Nephron progenitor cell (in vitro differentiated cells): ENCODE measurements at places on chromosomes 12 and 14.

GRCh38 chr12:31267966-31268365 is 58.0 kb downstream of the SINHCAF start:
- H3K36me3 ChIP-seq, result peaks cover 37% of the 10 kb centered on the region
- H3K4me3 ChIP-seq, result no peak overlapping the region
- no peaks in the 10 kb centered on the region for H3K27me3 ChIP-seq
- H3K27ac ChIP-seq, result no peak overlapping the region

GRCh38 chr14:20632831-20633691 is 8.4 kb downstream of the OR6S1 start:
- peaks cover 87% of the 10 kb centered on the region for H3K27me3 ChIP-seq
- peak overlapping the region; percentile 91 for H3K4me3 ChIP-seq
- peak; percentile 73 for DNase-seq
- H3K27ac ChIP-seq, result peak overlapping the region; percentile 39
- H3K36me3 ChIP-seq, result no peaks in the 10 kb centered on the region

- peaks cover 26% of the 10 kb centered on the region for H3K4me1 ChIP-seq
- peaks cover 15% of the 10 kb centered on the region for H3K27me3 ChIP-seq
- DNase-seq, result no peak
- no peaks in the 10 kb centered on the region for H3K36me3 ChIP-seq
- no peak overlapping the region for H3K27ac ChIP-seq
These were observed 169.9 kb downstream of the CACNA1C start for GRCh38 chr12:2222691-2223090.

DNA sequence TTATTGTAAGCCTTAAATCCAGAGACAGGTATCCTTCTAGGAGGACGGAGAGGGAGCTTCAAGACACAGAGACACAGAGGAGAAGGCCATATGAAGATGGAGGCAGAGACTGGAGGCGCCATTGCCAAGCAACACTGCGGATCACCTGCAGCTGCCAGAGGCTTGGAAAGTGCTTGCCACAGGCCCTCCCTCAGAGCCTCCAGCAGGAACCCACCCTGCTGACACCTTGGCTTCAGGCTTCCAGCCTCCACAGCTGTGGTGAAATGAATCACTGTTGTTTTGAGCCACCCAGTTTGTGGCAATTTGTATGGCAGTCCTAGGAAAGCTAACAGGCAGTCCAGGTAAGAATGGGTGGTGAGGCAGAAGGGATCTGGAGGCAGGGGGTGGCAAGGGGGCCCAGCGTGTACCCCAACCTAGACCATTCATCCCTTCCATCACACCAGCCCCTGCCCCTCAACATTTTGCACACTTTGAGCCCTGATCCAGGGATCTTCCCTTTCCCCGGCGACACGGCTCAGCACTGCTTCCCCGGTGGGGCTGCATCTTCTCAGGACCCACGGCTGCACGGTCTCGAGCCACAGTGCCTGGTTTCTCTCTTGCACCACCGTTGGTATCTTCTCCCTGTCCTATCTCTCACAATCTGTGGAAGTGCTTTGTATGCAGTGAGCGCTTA is 22.3 kb upstream of the BCDIN3D start:
- no peaks in the 10 kb centered on the region for H3K36me3 ChIP-seq
- no peak for DNase-seq
- peaks cover 53% of the 10 kb centered on the region for H3K4me1 ChIP-seq
- H3K27me3 ChIP-seq, result peaks cover 18% of the 10 kb centered on the region
- H3K27ac ChIP-seq, result no peak overlapping the region

GRCh38 chr14:24401810-24402702 is 3.3 kb downstream of the NYNRIN start:
- H3K36me3 ChIP-seq, result peaks cover 30% of the 10 kb centered on the region
- H3K27ac ChIP-seq, result peak overlapping the region; percentile 5
- peaks cover 10% of the 10 kb centered on the region for H3K27me3 ChIP-seq

DNA sequence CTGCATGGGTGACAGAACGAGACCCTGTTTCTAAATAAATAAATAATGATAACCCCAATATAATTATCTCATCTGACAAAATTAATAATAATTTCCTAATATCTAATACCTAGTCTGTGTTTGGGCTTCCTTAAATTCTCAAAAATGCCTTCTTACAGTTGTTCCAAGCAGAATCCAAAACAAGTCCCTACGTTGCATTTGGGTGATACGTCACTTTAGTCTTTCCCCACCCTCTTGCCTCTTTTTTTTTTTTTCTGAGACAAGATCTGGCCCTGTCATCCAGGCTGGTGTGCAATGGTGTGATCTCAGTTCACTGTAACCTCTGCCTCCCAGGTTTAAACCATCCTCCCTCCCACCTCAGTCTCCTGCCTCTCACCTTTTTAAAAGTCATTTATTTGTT is 26.7 kb downstream of the VEZT start:
- H3K36me3 ChIP-seq, result peaks cover 52% of the 10 kb centered on the region
- no peaks in the 10 kb centered on the region for H3K27me3 ChIP-seq
- DNase-seq, result no peak
- peaks cover 34% of the 10 kb centered on the region for H3K4me1 ChIP-seq
- no peak overlapping the region for H3K4me3 ChIP-seq
- peak overlapping the region; percentile 84 for H3K27ac ChIP-seq

DNA sequence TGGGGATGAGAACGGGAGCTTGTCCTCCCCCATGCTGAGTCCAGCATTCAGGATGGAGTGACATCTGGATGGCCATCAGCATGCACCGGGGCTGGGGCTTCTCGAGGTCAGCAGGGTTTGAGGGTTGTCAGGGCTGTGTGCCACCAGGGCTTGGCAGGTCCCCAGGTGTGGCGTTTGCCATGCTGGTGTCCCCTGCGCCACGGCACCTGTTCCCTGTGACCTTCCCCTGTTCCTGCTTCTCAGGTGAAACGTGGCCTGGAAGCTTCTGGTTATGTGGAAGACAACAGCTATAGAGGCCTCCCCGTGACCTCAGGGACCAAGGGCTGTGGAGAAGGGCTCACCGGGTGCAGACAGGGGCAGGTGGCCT is 152.4 kb downstream of the KIF26A start:
- no peak for DNase-seq
- H3K4me1 ChIP-seq, result peaks cover 43% of the 10 kb centered on the region
- no peak overlapping the region for H3K4me3 ChIP-seq
- peaks cover 39% of the 10 kb centered on the region for H3K27me3 ChIP-seq
- no peak overlapping the region for H3K27ac ChIP-seq
- H3K36me3 ChIP-seq, result no peaks in the 10 kb centered on the region

- no peak overlapping the region for H3K4me3 ChIP-seq
- peaks cover 50% of the 10 kb centered on the region for H3K4me1 ChIP-seq
- no peak overlapping the region for H3K27ac ChIP-seq
- peaks cover 8% of the 10 kb centered on the region for H3K27me3 ChIP-seq
- no peak for DNase-seq
These were observed 58.7 kb downstream of the TBK1 start for GRCh38 chr12:64510667-64511066.

DNA sequence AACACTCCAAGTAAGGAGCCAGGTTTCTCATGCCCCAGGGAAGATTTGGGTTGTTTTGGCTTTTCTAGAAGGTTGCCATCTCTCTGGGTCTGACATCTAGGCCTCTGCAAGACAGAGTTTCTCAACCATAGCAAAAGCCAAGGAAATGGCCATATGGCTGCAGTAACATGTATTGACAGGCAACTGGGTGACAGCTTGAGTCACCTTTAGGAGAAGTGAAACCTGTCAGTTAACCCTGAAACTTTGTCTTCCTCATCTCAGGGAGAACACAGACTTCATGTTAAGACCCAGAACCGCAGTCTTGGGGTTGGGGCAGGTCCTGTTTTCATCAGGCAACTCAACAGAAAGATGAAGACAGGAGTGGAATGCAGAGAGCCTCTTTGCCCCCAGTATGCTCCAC is 46.0 kb upstream of the PLBD1 start:
- no peak overlapping the region for H3K4me3 ChIP-seq
- H3K27me3 ChIP-seq, result peaks cover 3% of the 10 kb centered on the region
- DNase-seq, result no peak
- no peak overlapping the region for H3K27ac ChIP-seq
- no peaks in the 10 kb centered on the region for H3K4me1 ChIP-seq

DNA sequence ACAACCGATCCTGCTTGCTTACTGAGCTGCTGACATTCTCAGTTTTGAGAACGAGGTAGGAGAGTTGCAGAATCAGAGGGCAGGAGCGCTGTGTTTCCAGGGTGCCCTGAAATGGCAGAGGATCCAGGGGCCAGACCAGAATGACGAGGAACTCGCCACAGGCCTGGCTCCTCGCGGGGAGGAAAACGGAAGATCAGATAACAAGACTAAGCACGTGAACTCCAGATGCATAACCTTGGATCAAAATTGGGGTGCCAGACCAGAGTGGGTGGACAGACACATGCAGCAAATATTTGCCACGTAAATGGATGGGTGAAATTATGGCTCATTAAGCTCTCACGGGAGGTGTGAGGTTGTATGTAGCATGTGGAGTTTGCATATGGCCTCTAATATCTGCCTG is 46.5 kb downstream of the ELK3 start:
- no peak for DNase-seq
- peaks cover 31% of the 10 kb centered on the region for H3K4me1 ChIP-seq
- H3K4me3 ChIP-seq, result no peak overlapping the region
- peaks cover 26% of the 10 kb centered on the region for H3K36me3 ChIP-seq

GRCh38 chr12:57244312-57244696 is 6.7 kb downstream of the STAC3 start:
- peaks cover 11% of the 10 kb centered on the region for H3K36me3 ChIP-seq
- DNase-seq, result no peak
- H3K4me3 ChIP-seq, result peak overlapping the region; percentile 83
- no peak overlapping the region for H3K27ac ChIP-seq
- peaks cover 46% of the 10 kb centered on the region for H3K27me3 ChIP-seq

GRCh38 chr12:131830335-131830913 is 2.2 kb downstream of the MMP17 start:
- peak; percentile 79 for DNase-seq
- peaks cover 72% of the 10 kb centered on the region for H3K27me3 ChIP-seq

GRCh38 chr12:89486264-89486663 is 38.3 kb downstream of the GALNT4 start:
- no peak overlapping the region for H3K4me3 ChIP-seq
- no peak overlapping the region for H3K27ac ChIP-seq
- H3K36me3 ChIP-seq, result peaks cover 8% of the 10 kb centered on the region

GRCh38 chr12:96327889-96328288 is 72.3 kb downstream of the CDK17 start:
- H3K4me1 ChIP-seq, result no peaks in the 10 kb centered on the region
- DNase-seq, result no peak
- no peaks in the 10 kb centered on the region for H3K27me3 ChIP-seq
- H3K27ac ChIP-seq, result no peak overlapping the region

DNA sequence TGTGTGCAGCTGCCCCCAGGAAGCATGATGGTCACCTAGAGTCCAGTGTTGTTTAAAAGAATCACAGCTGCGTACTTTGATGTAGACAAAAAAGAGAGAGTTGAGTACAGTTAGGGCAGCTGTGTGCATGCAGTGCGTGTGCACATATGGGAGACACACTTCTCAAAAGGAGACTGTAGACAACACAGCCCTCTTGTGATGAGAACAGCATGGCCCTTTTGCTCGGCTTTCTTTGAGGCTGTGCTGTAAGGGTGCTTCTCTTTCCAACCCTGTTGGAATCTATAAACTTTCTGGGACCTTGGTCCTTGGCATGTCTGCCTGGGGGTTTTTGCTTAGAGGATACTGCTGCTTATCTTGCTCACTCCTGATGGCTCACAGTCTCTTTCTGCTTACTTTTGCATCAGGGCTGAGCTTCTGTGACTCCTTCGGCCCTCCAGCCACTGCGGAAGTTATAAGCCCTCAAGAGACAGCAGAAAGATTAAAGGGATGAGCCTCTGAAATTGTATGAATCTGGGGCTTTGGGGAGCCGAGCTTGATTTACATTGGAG is 102.9 kb downstream of the DYRK2 start:
- H3K4me3 ChIP-seq, result no peak overlapping the region
- H3K36me3 ChIP-seq, result no peaks in the 10 kb centered on the region
- H3K27ac ChIP-seq, result no peak overlapping the region
- peaks cover 8% of the 10 kb centered on the region for H3K4me1 ChIP-seq

- no peaks in the 10 kb centered on the region for H3K27me3 ChIP-seq
- H3K4me1 ChIP-seq, result no peaks in the 10 kb centered on the region
- H3K4me3 ChIP-seq, result no peak overlapping the region
- no peaks in the 10 kb centered on the region for H3K36me3 ChIP-seq
- H3K27ac ChIP-seq, result no peak overlapping the region
- DNase-seq, result no peak
These were observed 162.1 kb upstream of the SOX5 start for GRCh38 chr12:24111616-24112015.

DNA sequence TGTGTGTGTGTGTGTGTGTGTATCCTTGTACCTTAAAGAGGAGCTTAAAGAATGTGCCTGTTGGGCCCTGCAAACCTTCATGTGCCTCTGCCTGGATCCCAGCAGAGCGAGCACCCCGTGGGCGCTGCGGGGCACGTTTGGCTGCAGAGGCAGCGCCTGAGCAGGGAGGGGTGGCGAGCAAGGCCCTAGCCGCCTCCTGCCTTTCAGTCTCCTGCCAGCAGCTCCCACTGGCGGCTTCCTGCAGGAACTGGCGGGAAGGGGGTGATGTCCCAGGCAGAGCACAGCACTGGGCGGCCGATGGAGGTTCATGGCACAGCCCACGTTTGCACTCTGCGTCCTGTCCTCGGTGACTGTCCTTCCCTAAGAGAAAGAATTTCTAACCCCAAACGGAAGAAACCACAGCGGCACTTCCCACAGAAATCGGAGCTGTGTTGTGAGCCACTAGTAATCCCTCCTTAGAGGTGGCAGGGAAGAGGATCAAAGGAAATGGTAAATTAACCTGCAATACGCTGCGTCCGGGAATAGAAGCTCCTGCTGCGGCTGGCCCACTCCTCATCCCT is 19.8 kb downstream of the ZBTB42 start:
- H3K36me3 ChIP-seq, result peaks cover 19% of the 10 kb centered on the region
- H3K4me3 ChIP-seq, result no peak overlapping the region
- no peak overlapping the region for H3K27ac ChIP-seq
- peaks cover 26% of the 10 kb centered on the region for H3K27me3 ChIP-seq
- peaks cover 38% of the 10 kb centered on the region for H3K4me1 ChIP-seq
- DNase-seq, result peak; percentile 77

DNA sequence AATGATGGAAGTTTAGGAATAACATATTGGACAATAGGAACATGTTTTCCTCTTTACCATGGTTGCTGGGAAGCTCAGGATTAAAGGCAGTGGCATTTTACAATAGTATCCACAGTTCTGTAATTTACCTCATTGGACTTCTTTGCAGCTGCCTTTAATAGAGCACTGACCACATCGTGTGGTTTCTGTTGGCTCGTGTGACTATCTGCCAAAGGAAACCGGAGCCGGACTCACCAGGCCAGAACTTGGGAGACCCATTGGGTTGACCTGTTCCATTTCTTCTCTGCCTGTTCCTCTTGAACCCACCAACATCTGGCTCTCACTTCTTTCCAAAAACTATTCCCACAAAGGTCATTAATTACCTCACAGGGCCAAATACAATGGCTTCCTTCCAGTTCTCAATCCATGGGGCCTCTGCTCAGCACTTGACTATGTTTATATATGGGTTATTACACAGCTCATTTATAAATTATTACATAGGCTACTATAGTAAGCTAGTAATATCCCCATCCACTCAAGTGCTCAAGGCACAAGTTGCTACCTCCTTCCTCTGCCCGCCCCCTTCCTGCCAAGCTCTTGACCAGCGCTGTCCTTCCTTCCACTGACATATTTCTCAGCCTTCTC is 121.5 kb upstream of the VASH1 start:
- H3K27me3 ChIP-seq, result peaks cover 18% of the 10 kb centered on the region
- H3K36me3 ChIP-seq, result no peaks in the 10 kb centered on the region
- H3K4me3 ChIP-seq, result no peak overlapping the region
- no peak for DNase-seq
- H3K4me1 ChIP-seq, result peaks cover 7% of the 10 kb centered on the region
